ENCODE measurements at places on chromosomes 1 and 21.

GRCh38 chr1:227883073-227883520, 64.6 kb downstream of the WNT9A start:
- DNase-seq: peak; percentile 12

- no peak for DNase-seq
Observed at GRCh38 chr1:175250027-175250426, 57.5 kb upstream of the KIAA0040 start.

- no peak for DNase-seq
Observed at GRCh38 chr1:222632749-222633148, 14.9 kb downstream of the MIA3 start.

DNA sequence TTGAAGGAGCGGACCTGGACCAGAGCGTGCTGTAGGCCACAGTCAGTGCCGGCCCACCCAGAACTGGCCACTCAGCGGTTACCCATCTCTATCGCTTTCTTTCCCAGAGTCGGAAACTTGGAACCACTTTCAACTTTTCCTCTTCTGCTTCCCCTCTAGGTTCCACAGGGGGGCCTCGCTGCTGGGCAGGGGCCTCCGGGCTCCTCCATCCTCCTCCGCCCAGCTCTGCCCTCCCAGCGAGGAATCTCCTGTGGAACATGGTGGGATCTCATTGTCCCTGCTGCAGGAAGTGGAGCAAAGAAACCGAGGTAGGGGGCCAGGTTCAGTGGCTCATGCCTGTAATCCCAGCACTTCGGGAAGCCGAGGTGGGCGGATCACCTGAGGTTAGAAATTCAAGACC, 139.2 kb downstream of the ETS2 start:
- DNase-seq: no peak

- no peak for DNase-seq
Observed at GRCh38 chr1:37439349-37439995, 34.9 kb upstream of the ZC3H12A start.

GRCh38 chr1:228979774-228980173, 244.5 kb downstream of the RHOU start:
- DNase-seq: no peak

GRCh38 chr1:119732465-119733168, 20.9 kb downstream of the PHGDH start:
- no peak for DNase-seq

DNA sequence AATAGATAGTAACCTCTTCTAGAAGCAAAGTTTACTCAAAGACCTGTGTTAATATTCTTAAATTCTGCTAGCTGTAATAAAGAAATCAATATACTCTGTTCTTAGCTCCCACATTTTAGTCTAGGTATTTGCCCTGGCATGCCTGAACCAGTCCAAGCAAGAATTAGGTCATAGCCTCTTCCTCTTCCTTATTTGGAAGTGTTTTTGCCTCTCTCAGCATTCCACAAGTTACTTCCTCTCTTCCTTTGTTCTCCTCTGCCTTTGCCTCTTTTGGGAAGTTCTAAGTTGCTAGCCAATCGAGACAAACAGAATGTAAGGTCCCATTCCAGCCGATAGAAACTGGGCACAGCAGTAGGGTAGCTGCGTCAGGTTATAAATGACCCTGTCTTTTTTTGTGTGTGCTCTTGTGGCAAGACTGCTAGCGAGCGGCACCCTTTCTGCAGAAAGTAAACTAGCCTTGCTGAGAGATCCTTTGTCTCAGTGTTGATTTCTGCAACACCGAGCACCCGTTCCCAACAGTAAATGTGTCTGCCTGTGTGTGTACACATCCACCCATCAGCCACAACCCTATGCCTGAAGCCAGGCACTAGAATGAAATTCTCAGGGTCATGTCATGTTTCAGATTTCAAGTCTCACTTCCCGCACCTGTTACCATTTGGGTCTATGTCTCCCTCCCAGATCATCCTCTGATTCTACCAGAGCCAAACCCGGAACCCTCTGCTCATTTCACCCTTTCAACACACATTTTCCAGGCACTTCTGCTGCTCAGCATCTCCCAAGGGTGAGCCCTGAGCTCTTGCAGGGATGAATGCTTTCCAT, 37.5 kb downstream of the LRRC3 start:
- no peak for DNase-seq

- no peak for DNase-seq
Observed at GRCh38 chr1:175377394-175377793, 184.8 kb upstream of the KIAA0040 start.

GRCh38 chr21:38849776-38850175, 44.0 kb downstream of the ETS2 start:
- DNase-seq: no peak

- DNase-seq: no peak
Observed at GRCh38 chr1:181040284-181040865, 6.6 kb downstream of the MR1 start.

GRCh38 chr1:93442008-93442666, 5.8 kb upstream of the FNBP1L start:
- no peak for DNase-seq

- no peak for DNase-seq
Observed at GRCh38 chr1:48079096-48079495, 81.9 kb upstream of the TRABD2B start.

DNA sequence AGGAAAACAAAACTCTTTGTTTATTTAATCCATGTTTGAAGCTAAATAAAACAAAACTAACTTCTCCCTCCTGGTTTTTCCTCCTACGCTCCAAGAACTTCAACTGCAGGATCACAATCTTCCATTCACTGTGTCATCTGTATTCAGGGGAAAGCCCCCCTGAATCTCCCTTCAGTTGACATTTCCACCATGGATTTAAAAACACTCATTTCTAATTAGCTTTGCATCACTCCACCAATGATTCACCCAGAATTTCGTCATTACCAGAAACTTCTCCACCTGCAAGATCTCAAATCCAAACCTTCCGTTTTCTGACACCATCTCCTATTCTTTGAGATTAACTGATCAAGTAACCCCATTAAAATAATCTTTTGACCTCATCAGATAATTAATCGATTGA, 10.9 kb upstream of the RGS5 start:
- DNase-seq: no peak

DNA sequence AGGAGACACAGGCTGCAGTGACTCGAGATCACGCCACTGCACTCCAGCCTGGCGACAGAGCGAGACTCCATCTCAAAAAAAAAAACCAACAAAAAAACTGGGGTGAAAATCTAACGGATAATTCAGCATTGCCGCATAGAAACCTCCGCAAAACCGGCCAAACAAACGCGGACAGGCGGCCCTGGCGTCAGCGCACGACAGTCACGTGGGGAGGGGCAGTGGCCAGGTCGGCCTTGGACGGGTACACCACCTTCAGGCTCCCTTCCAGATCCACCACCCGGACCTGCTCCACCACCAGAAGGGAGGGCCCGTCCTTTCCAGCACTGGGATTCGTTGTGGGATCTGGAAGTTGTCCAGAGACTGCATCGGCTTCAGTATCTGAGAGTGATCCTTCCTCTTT, 8.4 kb downstream of the SMIM1 start:
- DNase-seq: no peak

- no peak for DNase-seq
Observed at GRCh38 chr21:35254006-35254764, 205.1 kb upstream of the RUNX1 start.

DNA sequence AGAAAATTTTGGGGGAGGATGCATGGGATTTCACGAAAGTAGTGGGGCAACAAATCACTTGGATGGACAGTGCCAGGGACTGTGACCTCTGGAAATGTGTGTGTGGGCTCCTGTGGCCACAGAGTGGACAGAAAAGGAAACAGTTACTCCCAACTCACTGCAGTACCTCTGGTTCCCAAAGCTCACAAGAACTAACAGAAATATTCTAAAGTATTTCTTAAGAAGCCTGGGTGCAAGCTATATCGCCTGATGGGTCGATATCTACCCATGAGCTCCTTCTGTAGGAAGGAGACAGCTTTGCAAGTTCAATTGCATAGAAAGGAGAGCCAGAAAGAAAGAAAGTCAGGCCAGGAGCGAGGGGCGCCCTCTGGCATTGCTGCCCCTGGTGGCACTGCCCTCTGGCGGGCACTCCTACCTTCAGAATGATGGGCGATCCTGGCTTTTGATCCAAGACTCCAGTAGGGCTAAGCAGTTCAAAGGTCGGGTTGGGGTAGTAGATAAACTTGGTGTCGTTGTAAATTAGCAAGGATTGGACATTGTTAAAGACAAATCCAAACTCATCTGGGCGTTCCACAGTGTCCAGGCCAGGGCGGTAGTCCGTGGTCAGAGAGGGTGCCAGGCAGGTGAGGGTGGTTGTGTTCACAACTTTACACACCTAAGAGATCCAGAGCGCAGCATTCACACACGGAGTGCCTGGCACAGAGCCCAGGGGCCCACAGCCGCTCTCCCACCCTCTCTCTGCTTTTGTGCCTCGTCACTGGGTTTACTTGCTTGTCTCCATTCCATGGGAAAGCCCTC, 134.7 kb upstream of the CD34 start:
- DNase-seq: no peak

DNA sequence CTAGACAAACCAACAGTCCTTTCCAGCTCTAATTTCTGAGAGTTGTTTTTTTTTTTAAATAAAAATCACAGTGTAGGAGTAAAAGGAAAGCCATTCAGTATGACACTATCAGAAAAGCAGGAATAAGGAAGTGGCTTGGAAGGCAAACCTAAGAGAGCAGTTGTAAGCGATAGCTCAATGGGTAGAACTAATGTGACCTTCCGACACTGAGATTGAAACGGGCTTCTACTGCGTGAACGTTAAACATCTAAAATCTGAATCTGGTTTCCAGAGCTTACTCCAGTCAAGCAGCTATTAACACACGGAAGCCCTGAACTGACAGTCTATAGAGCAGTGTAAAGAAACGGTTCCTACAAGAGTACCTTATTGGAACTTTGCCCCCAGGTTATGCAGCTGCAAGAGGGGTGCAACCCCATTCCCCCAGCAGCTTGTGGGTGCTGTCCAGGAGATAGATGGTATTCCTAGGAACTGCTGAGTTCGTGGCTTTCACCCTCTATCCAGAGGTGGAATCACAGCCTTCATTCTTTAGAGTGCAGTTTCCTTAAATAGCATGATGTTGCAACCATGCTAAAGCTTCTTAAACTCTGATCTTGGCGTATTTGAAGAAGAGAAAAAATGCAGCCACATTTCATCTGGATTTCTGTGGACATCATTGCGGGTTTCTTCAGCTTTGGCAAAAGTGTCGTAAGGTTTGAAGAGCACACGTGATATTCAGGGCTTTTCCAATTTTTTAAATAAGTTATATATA, 3.3 kb upstream of the IRF2BP2 start:
- no peak for DNase-seq

DNA sequence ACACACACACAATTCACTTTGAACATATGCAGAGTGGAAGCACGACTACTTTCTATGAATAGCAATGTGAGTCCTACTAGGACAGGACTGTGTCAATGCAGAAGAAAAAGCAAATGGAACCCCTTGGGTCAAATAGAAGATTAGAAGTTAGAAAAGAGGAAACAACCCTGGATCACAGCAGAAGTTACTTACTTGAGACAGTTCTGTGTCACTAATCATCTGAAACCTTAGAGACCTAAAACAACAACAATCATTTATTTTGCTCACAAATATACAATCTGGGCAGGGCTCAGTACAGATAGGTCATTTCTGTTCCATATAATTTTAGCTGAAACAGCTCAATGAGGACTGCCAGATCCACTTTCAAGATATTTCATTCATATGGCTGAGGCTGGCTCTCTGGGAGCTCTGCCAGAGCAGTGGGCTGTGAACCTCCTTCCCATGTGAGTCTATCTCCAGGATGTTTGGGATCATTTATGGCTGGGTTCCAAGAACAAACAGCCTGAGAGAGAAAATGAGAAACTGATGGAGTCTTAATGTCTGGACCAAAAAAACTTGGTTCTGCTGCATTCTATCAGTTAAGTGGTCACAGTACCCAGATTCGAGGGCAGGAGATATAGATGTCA, 42.5 kb upstream of the IL10 start:
- DNase-seq: no peak

GRCh38 chr1:17158961-17159360, 39.7 kb upstream of the PADI2 start:
- no peak for DNase-seq

- DNase-seq: no peak
Observed at GRCh38 chr1:64891448-64891825, 74.9 kb downstream of the JAK1 start.

DNA sequence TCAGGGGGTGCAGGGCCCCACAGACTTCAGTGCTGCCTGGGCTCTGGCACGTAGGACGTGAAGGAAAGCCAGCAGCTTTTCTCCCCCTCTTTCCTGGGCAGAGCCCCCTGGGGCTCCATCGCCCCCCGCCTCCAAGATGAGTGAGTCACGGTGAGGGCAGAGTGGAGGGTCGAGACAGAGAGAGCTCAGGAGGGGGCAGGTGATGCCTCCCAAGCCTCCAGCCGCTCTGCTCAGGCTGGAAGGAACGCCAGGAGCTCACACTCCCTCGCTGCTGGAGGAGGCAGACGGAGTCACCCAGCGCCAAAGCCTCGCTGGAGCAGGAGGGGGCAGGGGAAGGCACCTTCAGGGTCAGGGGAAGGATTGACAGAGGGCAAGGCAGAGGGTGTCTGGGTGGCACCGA, 119.5 kb downstream of the CASZ1 start:
- DNase-seq: no peak

DNA sequence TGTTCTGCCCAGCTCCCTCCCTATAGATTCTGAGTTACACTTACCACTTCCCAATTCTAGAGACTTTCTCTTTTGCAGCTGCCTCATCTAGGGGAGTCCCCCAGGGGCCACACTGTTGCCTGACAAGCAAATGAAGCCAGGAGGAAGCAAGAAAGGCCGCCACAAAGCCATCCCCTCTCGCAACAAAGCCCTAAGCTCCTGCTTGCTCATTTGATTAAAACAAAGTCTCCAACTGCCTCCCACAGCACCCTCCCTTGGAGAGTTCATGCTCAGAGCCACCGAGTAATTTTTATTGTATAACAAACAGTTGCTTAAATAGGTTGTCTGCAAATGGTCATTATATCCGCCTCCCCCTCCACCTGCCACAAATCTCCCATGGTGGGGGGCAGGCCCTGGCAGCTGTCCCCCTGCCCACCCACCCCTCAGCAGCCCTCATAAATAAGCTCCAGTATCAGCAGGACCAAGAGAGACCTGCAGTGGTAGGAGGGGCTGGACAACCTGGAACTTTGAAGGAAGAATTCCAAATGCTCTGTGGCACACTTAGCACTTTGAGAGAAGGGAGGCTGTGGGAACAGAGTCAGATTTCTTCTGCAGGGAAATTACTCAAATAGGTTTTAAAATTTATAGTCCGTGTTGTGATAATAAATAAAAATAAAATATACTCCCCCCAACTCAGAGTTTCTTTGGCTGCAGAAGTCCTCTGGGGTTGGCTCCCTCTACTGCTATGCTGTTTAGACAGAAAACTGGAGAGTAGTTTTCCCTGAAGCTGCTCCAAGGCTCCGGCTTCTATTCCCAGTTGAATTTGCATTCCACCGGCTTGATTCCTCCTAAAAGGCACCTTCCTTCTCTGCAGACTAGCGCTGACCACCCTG, 237.5 kb downstream of the TTLL7 start:
- no peak for DNase-seq

All from RWPE2 (cell line).